ENCODE measurements at places on chromosomes 7 and 10. TPM values are rescaled to one million over a fixed set of nuclear protein-coding genes. Genes with fewer than 3 reads are reported as not detected.

PROSER2 gene
- 31.8 TPM for total RNA-seq

HOXA6 gene
- total RNA-seq, result 1.6 TPM

RINT1 gene
- total RNA-seq, result 14.5 TPM

ANKRD2 gene
- 5.0 TPM for total RNA-seq

MLXIPL gene
- 1.4 TPM for total RNA-seq

SYT15B gene
- total RNA-seq, result 2.1 TPM

PPA1 gene
- total RNA-seq, result 213 TPM

DKK1 gene
- total RNA-seq, result 538 TPM

SLC39A12 gene
- not detected for total RNA-seq

ARHGAP19 gene
- 5.5 TPM for total RNA-seq

MACC1 gene
- total RNA-seq, result not detected

KEL gene
- total RNA-seq, result not detected

GPR146 gene
- 1.7 TPM for total RNA-seq

AKR1C8 gene
- not detected for total RNA-seq

CRPPA gene
- 0.60 TPM for total RNA-seq

NPTX2 gene
- 0.14 TPM for total RNA-seq

NEBL gene
- total RNA-seq, result 7.1 TPM

RP9 gene
- total RNA-seq, result 36.0 TPM

All from A549 treated with Mapracorat at 1 μM for 4 hours (cell line).